CD4-positive, alpha-beta memory T cell (primary cell): ENCODE measurements at places on chromosomes 2 and 18.

- DNase-seq = no peak
These were observed 477.6 kb downstream of the PARD3B start for GRCh38 chr2:205022841-205023240.

DNA sequence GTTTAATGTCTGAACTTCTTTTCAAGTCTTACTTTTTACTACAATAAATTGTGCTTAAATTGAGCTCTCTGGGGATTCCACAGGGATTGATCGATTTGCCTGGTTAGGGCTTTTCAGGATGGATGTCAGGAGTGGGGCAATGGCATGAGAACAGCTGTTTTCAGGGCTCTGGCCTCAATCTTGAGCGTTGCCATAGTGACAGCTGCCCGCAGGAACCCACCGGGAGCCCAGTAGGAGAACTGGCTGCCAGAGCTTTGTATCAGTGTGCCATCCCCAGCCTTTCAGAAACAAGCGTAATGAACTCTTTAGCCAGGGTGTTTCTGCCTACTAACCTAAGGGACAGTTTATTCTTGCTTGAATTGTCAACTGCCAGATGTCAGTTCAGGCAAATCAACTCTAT lies 93.5 kb downstream of the GALNT3 start:
- DNase-seq = no peak

DNA sequence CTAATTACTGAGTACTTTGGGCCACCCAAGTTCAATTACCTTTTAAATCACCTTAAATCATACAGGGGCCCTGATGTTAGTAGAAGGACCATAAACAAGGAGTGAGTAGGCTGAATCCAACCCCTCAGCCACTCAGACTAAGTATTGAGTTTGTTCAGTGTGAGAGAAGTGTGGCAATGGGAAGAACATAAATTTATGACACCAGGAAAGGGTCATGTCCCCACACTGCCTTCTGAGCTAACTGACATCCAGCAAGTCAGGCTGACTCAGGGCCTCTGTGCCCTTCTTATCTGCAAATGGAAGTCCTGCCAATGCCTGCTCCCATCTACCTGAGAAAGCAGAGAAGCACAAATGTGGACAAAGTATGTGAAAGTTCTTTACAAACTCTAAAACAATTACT lies 12.9 kb downstream of the PLEKHM3 start:
- DNase-seq = no peak

- no peak for DNase-seq
These were observed 1390.5 kb upstream of the CELF4 start for GRCh38 chr18:38956068-38956467.

DNA sequence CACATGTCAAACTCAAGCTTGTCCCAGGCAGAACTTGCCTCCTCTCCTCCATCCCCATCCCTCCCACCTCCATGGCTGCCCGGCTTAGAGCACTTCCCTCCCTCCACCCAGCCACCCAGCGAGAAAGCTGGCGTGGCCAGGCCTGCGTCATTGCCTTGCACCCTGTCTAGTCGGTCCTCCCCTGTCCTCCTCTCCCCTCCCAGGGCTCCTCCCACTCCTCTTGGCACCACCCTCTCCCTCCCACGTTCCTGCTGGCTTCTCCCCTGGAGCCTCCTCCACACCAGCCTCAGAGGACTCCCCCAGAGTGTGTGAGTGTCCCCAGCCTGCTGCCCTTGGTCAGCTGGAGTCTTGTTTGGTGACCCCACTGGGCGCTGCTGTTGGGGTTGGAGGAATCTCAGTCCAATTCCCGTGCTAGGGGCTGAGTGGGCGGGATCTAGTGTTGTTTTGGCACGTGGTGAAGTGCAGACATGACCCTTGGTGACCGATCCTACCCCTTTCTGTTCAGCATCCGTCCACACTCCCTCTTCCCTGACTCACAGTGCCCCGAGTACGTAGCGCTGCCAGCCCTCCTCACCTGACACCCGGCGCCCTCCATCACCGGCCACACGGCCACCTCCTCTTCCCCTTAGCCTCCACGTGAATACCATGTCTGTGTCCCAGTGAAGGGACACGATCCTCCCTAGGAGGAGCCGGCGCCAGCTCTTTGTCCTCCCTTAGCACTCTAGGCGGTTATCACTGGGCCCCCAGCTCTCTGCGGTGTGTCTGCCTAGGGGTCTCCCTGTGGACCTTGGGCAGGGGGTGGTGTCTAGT lies 41.4 kb downstream of the ATP6V1C2 start:
- DNase-seq = no peak

DNA sequence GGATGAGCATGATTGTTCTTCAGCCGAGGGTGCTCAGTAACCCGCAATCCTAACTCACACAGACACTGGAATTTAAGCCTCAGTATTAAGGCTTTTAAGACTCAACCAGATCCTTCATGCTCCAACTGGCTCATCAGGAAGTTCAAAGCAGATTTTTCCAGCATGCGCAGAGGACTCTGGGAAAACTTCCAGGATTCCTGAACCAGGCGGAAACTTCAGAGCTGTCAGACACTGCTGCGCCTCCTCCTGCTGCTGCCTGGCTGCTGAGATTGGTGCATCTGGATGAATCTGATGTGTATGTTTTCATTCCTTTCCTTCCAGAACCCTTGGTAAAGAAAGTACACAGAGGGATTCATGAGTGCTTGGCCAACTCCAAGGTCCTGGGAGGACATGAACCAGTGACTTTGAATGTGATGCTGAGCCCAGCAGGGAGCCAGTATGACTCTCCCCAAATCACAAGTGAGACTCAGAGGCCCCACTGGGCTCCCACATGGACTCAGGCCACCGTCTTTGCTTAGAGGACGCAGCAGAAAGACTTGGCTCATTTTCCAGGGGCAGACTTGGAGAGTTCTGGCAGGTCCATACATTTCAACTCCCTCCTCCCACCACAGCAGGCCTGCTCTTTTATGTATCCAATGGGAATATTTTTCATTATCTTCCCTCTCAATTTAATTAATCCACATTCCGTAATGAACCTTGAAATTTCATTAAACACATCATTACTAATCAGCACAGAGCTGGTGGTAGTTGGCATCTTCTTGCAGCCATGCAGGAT lies 143.5 kb upstream of the HDAC4 start:
- DNase-seq = no peak
